ENCODE measurements at places on chromosomes 3 and 15. TPM values are rescaled to one million over a fixed set of nuclear protein-coding genes. Genes with fewer than 3 reads are reported as not detected.
A peak's percentile ranks its signal among the peaks of the same experiment; 100 is the strongest.

GRCh38 chr15:33095641-33096040 is 98.9 kb downstream of the FMN1 start:
- no peak for ATAC-seq

CTSH gene
- total RNA-seq = 2.0 TPM

DNA sequence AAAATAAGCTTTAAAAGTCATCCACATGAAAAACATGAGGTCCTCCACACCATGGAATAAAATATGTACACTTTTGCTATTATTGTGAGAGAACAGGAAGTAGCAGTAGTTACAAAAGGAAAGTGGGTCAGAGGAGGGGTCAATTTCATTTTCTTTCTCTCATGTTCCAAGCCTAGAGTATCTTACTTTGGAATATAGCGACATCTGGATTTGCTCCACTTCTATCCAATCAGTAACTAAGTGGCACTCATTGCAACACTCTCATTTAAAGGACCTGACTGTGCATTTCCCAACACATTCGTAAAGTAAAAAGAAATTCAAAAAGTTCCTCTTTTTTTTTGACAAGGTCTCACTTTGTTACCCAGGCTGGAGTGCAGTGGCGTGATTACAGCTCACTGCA is 637.3 kb downstream of the TUSC7 start:
- ATAC-seq = no peak

GRCh38 chr3:66407611-66408218 is 93.1 kb downstream of the LRIG1 start:
- ATAC-seq = peak; percentile 1

WDR5B gene
- total RNA-seq = 6.3 TPM

FEZF2 gene
- 0.13 TPM for total RNA-seq

ATG3 gene
- 35.5 TPM for total RNA-seq

Data from motor neuron (in vitro differentiated cells).